ENCODE measurements at places on chromosomes 6 and 20.

DNA sequence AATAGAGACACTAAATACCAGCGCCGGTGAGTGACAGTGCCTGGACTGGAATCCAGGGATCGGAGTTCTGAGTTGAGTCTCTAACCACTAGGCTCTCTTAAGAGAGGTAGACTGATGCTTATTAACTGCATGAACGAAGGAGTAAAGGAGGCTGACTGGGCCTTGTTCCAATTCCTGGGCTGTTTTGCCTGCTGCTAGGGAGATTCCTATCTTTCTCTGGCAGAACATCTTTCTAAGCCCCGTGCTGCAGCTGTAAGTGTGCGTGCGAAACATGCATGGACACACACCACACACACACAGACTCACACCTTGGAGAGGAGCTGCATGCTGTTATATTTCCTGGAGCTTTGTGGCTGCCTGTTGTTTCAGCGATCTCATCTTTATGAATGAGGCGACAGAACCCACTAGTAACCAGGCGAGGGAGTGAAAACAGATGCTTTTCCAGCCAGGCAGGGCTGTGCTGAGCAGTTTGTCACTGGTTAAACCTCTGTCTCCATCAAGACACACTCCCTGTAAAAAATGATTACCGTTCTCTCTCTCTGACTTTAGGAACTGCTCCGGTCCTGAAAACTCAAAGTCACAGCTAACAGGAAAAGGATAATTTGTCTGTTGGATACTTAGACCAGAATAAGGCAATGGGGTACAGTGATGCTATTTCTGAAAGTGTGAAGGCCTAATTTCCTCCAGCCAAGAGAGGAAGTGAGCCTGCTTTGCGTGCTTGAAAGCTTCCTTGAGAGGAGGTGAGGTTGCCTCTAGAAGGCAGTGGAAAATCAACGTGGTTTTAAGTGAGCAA is 157.4 kb upstream of the ZNF217 start:
- no peak for DNase-seq

DNA sequence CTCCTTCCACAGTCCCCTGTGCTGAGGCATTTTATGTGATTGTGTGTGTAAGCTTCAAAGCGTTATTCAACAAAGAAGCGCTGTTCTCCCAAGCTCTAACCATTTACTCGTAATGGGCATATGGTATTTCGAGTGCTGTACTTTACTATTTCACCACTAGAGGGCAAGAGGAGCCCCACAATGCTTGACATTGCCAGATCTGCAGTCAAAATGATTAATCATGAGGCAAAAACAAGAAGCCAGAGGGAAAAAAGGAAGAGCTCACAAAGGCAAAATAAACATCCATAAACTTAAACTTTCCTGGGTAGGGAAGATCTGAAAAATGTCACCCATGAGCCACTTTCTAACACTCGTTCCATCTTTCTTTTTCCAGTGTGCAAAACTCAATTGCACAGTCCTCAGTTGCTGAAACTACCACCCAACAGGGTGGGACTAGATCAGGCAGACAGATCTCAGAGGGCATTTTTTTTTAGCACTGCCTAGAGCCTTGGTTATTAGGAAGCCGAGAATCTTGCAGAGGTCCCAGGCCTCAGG is 215.0 kb upstream of the PLCB4 start:
- peak; percentile 66 for DNase-seq

DNA sequence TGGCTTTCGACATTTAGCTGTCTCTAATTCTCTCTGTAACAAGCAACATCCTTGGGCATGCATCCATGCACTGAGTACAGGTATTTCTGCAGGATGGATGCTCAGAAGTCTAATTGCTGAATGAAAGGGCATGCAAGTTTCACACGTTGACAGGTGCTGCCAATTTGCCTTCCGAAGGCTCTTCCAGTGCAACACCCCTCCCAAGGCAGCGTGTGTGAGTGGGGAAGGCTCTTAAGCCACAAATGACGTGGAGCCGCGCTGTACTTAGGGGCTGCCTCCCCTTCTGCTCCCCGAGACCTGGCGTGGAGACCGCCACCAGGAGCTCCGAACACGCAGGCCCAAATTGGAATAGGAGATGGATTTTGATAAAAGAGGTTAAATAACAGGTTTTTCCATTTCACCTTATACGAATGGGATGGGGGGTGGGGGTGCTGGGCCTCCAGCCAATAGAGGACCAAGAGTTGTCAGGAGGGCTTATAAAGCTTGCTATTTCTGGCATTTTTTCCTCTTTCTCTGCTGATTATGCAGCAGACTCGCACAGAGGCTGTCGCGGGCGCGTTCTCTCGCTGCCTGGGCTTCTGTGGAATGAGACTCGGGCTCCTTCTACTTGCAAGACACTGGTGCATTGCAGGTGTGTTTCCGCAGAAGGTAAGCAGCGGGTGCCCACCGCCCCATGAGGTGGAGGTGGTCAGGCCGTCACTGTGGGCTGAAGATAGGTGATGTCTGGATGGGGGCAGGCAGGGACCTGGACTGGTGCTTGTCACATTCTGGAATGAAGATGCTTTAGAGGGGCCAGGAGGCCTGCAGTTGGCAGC is 30.9 kb downstream of the TOX2 start:
- no peak for DNase-seq

DNA sequence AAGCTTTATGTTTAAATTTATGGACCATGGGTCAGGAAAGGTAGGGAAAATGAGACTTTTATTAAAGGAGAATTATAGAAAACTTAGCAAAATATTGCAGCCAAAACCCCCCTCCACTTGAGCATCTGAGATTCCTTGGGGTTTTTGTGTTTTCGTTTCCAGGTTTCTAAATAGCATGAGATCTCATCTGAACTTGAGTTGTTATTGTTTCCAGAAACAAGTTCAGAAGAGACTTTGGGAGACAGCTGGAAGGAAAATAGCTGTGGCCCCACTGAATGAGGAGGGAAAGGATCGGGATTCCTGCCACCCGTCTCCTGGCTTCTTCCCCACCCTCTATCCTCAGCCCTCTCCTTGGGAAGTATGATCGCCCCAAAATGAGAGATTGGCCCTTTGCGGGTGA is 75.5 kb downstream of the TBC1D7 start:
- no peak for DNase-seq

DNA sequence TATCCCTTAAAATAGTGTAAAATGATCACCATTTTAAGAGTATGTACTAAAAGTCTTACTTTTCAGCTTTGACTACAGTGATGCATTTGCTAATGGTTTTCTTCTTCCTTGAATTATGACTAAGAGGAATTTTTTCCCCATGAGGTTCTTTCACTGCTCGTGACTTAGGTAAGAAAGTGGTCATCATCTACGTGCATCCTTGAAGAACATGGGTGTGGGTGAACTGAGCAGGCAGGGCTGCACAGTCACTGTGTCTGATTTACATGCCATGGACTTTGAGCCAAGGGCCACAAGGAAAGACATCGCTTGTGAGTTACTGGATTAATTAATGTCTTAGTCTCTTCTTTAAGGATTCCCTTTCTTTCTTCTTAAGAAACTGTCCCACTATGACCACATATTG is 33.3 kb downstream of the NQO2 start:
- DNase-seq: no peak

- DNase-seq: no peak
These were observed 52.1 kb upstream of the BHLHE23 start for GRCh38 chr20:63058696-63059335.

DNA sequence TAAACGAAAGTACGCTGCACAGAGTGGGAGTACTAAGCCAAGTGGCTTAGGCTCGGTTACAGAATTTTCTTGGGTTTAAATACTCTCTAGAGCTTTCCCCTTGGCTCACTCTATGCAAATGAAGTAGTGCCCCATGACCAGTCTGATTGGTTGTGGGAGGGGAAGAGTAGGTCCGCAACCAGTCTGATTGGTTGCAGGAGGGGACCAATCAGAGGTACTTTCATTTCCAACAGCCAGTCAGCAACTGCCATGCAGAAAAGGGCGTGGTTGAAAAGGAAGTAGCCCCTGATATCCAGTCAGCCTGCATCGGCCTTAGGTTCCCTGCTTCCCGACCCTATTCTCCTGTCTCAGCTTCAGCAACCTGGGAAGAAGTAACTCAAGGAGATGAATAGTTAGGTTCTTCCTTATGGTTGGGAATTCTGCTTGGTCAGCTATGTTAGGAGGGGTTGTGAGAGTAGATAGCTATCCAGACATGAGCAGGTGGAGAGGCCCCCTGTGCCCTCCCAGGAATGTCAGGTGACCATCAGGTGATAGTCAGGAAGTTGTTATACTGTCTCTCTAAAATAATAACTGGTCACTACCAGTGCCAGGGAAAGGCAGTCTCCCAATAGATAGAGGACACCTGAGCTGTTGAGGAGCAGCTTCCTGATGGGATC is 57.4 kb downstream of the FARS2 start:
- no peak for DNase-seq

DNA sequence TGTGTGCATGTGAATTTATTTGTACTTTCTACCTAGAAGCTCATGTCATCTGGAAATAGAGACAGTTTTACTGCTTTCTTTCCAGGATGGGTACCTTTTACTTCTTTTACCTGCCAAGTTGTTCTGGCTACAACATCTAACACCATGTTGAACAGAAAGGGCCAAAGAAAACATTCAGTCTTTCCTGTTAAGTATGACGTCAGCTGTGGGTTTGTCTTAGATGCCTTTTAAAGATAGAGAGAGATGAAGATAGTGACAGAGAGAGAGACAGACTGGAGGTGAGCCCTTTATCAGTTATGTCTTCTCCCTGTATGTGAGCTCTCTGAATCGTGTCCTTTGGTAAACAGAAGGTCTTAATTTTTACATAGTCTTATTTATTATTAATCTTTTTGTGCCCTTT is 3.4 kb upstream of the DACT2 start:
- no peak for DNase-seq

DNA sequence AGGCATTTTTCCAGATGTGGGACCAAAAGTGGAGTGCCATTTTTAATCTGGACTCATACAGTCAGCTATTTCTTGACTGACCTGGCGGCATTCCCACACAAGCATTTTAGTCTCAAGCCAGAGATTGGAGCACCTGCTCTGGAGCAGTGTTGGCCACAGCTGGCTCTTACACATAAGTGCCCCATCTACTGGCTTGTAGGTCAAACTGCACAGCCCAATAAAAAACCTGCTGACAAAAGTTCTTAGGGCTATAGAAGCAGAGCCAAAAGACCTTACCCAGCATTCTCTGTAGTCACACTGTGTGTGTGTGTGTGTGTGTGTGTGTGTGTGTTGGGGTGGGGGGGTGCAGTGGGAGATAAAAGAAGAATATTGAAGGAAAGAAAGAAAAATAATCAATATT is 38.6 kb upstream of the SENP6 start:
- DNase-seq: no peak

DNA sequence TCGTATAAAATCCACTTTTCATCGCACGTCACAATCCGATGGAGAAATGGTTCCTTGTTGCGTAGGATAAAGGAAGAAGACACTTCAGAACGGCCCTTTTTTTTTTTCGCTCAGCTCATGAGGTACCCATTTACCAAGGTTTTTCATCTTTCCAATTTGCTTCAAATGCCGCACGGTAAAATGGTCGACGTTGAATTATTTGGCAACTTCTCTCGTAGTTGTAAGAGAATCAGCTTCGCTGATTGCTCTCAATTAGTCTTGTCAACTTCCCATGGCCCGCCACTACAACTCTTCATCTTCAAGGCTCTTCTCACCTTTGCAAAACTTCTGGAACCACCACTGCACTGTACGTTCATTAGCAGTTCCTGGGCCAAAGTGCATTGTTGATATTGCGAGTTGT is 28.8 kb downstream of the POM121L2 start:
- no peak for DNase-seq

DNA sequence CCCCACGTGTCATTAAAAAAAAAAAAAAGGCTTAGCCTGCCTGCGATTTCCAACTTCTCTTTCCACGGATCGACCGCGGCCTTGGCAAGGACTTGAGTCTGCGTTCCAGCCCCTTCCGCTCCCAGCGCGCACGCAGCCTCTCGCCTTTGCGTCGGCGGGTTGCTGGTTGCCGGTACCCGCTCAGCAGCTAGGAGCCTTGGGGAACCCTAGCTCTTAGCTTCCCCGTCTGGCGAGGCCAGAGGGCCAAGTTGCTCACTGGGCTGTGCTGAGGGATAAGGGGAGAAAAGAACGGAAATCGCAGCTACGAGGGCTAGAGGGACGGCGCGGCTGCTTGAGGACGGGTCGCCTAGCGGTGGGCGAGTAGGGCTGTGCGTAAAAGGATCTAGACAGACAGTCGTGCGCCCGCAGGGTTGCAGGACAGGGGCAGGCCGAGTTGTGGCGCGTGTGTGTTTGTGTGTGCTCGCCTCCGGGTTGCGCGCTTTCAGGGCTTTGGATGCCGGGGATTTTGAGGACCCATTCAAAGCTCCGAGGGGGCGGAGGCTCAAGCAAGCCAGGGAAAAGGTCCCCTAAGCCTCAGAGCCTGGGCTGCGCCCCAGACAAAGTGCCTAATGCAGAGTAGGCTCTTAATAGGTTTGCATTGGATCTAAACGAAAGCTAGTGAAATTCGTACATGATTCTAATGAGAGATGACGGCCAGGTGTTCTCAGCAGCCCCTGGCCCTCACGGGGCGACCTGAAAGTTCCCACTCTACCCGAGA is 40.5 kb upstream of the OSTM1 start:
- DNase-seq: no peak

GRCh38 chr6:45422503-45423110 is 44.9 kb upstream of the SUPT3H start:
- no peak for DNase-seq

GRCh38 chr6:42471714-42472113 is 20.0 kb upstream of the TRERF1 start:
- DNase-seq: no peak

- no peak for DNase-seq
These were observed 4.4 kb downstream of the SLC13A3 start for GRCh38 chr20:46646659-46647380.

- no peak for DNase-seq
These were observed 48.3 kb downstream of the TRERF1 start for GRCh38 chr6:42403421-42403820.
